ENCODE measurements at places on chromosomes 12 and 14. TPM values are rescaled to one million over a fixed set of nuclear protein-coding genes. Genes with fewer than 3 reads are reported as not detected.

DNA sequence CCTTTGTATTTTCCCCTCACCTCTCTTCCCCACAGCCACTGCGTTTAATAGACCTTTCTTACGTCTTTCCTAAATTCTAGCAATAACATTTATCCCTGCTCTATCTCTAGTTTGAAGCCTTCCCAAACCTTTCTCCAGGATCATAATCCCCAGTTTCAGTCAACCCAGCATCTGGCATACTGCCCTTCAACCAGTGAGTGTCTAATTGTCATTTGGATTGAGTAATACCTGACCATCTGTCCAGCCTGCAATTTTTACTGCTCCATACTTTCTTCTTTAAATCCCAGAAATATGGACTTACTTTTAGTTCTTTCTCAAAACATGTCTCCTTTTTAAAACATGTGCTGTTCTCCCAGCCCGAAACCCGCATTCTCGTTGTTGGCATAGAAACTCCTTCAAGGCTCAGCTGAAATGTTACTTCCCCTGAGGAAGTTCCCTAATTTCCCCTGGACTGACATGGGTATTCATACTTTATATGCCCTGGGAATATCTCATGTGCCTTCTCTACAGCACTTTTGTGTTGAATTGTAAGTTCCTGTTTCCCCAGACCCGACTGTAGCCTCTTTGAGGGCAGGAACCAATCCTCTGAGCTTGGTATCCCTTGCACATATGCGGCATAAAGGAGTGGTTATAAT lies 65.1 kb upstream of the ETV6 start:
- no peak for DNase-seq

DNA sequence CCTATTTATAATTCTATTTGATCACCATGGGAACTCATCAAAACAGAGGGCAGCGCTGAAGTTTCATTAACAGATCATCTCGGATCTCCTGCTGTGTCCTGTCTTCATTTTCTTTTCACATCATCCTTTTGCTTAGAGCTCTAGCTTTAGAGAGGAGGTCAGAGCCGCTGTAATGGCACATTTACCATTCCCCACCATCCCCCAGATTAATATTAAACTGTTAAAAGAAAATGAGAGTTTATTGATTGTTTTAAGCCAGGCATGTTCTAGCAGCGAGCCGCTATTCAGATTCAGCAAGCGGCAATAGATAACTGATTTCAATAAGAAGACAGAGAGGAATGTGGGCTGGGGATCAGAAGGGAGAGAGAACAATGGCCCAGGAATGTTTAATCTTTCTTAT lies 308.8 kb downstream of the EGLN3 start:
- no peak for DNase-seq

DNA sequence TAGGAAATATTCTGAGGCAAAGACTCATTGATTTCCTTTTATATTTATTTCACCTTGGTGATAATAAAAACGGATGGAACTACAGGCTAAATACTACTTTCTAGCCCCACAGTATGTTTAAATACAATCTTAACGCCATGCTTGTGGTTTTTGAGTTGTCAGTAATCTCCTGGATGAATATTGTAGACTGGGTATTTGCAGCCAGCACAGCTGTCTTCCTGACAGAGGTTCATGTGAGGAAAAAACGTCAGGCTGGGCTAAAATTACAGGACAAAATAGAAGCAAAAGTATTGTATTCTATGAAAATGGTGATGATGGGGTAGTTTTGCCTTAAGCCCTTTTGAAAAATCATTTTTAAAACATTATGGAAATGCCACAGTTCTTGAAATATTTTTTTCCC lies 140.9 kb downstream of the CCDC91 start:
- DNase-seq, result no peak

DNA sequence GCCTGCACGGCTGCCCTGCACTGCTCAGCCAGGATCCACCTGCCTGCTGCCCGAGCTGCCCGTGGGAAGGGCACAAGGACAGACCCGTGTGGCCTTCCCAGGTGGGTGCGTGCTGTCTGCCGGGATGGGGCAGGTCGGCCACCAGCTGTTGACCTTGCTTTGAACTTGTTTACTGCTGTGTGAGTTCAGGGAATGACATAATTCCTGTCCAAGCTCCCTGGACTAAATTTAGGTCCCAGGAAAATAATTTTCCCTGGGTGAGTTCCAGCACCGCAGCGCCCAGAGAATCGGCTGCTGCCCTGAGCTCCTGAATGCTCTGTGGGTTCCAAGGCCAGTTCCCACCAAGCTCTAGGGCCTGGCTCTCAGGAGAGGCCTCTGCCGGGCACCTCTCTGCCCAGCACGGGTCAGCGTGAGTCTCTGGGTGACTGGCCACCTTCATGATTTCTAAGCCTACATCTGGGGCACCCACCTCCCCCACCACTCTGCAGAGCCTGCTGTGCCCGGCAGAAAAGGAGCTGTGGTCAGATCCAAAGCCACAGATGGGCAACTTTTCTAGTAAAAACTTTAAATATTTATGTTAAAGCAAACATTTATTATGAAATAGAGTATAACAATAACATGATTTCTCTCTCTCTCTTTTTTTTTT lies 27.2 kb upstream of the MLXIP start:
- DNase-seq, result no peak

DNA sequence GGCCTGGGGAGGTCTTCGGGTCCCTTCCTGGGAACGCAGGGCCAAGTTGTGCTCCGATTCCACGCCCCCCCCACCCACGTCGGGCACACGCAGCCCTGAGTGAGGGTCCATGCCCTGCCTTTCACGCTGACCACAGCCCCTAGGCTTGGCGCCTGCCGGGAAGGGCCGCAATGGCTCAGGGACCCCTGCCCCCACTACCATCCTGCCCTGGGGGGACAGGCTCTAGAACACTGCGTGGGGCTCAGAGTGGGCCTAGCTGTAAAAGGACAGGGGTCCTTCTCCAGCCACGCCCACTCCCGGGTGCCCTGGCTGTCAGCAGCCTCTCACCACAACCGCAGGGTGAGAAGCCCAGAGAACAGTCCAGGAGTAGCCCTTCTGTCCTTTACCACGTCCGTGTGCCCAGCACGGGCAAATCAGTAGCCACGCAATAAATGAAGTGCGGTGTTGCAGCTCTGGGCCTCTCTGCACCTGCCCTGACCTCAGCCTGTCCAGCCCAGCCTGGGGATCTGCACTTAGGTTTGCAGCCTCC lies 9.4 kb upstream of the GPR68 start:
- no peak for DNase-seq

DNA sequence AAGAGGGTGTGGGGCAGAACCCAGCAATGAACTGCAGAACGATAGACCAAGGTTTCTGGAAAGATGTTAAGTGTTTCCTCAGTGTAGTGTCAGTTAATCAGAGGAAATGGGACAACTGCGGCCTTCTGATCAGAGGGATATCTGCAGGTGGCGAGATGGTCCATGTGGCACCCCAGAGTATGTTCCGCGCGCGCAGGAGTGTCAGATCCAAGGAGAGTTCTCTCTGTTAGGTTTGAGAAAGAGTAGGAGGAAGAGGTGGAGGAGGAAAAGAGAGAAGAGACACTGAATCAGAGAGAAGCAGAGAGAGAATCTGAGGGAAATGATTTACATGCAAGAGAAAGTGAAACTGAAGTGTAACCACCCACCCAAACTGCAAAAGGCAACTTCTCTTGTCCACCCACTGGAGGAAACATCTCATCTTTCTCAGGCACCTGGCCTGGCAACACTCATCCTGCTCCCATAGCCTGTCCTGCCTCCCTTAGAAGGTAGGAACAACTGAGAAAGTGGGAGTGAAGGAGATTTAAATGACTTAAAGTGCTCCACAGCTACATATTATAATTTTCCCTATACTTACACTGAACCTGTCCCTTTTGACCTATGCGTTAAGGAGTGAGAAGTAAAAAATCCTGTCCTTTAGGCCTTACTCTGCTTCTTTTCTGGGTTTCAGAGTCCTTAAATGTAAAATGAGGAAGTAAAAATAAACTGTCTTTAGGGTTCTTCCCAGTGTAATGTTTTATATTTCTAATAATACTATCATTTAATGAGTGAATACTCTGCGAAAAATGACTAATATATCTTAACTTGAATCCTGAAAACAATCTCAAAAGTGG lies 6.8 kb upstream of the TESPA1 start:
- no peak for DNase-seq

GRCh38 chr14:88998027-88998426 lies 173.6 kb downstream of the TTC8 start:
- no peak for DNase-seq

PROX2 gene
- 0.04 TPM for total RNA-seq

CLBA1 gene
- 3.8 TPM for total RNA-seq

Measured in WTC11 (cell line).